NCI-H187 (cell line): ENCODE measurements at places on chromosomes 13 and 19.

GRCh38 chr19:5360003-5360780 is 19.6 kb upstream of the PTPRS start:
- DNase-seq: no peak

- DNase-seq: no peak
Observed at GRCh38 chr19:49442354-49442753, 1.0 kb upstream of the SLC17A7 start.

GRCh38 chr13:73547239-73547638 is 488.4 kb downstream of the KLF5 start:
- no peak for DNase-seq

DNA sequence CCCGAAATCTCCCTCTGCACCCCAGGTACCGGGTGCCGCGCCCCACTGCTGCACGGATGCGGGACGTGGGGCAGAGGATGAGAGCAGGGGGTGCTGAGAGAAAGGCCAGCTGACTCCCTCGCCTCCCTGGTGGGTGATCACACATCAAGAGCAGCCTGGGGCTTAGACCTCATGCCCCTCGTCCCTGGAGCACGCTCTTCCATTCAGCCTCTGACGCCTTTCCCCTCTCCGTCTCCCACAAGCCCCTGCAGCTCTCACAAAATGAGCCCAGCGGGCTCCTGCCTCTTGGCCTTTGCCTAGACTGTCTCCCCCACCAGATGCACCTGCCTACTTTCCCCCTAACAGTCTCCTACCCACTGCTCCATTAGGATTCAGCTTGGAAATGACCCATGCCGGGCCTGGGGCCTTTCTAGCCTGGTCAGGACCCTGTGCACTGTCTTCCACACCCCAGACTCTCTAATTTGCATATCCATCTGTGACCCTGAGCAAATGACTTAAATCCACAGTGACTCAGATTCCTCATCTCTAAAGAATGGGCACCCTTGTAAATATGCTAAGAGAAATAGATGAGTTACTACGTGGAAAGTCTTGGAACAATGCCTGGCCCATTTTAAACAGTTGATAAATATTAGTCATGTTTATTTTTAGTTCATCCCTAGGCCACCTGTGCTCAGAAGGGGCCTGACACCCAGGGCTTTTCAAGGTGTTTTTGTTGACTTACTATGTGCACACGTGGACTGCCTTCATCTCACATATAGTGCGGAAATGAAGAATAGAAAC is 582 bp upstream of the PTPRH start:
- no peak for DNase-seq

DNA sequence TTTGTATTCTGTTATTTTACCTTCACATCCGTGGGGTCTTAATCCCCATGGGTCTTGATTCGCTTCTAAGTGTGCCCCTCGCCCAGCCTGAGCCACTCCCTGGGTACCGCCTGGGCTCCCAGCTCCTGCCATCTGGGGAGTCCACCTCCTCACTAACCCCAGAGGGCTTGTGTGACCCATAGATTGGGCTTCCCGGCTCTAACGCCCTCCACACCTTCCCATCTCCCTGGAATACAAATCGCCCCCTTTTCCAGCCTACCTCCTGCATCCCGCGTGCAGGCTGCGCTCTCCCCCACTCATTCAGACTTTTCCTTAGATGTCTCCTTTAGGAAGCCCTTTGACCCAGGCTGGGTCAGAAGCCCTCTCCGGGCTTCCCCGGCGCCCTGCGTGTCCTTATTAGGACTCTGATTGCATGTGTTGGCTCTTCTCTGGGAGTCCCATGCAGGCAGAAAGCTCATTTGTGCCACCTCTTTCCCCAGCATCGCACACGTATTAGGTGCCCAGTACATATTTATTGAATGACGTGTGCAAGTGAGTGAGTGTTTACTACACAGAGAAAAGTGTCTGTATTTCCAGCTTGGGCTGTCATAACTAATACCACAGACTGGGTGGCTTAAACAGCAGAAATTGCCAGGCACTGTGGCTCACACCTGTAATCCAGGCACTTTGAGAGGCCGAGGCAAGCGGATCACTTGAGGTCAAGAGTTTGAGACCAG is 757 bp downstream of the CCDC124 start:
- no peak for DNase-seq

DNA sequence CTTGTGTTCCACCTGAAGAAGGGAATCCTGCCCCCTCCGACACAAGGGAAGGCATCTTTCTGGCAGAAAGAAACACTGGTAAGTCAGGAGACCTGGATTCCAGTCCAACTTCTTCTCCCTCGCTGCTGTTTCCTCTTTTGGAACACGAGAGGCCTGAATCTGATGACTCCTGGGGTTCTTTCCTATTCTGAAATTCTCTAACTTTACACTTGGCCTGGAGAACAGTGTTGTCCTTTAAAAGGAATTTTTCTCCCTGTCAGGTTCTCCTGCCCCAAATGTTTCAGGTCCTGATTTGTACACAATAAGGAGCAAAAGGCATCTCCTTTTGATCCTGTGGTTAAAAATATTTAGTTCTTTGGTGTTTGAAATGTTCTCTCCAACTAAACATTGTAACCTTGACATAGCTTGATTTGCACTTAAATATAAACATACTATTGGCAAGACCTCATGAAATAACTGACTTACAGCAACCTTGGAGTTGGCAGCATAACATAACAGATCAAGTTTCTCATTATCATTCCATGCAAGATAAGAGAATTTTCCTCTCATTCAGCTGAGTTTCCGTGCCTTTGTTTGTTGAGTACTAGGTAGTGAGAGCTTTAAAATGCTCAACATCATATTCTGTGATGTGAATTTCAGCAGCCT is 244.8 kb downstream of the COG6 start:
- no peak for DNase-seq

DNA sequence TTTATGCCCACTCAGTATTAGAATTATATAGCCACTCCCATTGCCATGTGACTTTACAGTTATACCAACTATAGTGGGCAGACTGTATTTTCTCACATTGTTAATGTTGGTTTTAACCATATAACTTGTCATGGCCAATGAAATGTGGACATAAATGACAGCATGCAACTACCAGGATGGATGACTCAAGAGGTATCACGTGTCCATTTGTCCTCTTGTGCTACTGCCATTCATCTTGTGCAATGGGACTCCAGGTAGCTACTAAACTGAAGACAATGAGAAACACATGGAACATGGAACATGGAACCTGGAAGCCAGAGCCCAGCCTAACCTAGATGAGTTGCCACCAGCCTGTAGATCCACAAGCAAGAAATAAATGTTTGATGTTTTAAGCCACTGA is 242.7 kb upstream of the IPO5 start:
- no peak for DNase-seq

GRCh38 chr13:99218969-99219368 is 18.3 kb downstream of the UBAC2 start:
- DNase-seq: no peak

GRCh38 chr13:76379341-76380105 is 506.7 kb downstream of the KCTD12 start:
- no peak for DNase-seq
